ENCODE measurements at places on chromosomes 5 and 9.

GRCh38 chr5:141532726-141533125 is 43.8 kb downstream of the PCDHGC5 start:
- DNase-seq: no peak

DNA sequence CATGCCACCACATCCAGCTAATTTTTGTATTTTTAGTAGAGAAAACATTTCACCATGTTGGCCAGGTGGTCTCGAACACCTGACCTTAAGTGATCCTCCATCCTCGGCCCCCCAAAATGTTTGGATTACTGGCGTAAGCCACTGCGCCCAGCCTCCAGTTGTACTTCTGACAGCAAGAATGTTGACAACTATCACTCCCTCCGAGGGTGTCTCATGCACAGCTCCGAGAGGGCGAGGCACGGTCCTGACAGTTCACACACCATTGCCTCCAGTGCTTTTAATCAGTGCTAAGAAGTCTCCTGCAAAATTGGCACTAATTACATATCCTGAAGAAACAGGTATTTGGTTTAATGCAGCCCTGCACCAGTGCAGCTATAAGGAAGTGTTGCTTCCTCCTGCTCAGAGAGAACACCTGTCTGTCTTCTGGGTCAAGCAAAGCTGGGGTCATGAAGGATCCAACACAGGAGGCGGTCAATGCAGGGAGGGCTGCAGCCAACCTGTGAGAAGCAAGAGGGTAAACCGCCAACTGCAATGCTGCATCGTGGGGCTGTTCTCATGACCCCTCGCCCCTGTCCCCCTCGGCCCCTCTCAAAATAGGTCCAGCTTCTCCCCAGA is 184.0 kb downstream of the MED10 start:
- no peak for DNase-seq

DNA sequence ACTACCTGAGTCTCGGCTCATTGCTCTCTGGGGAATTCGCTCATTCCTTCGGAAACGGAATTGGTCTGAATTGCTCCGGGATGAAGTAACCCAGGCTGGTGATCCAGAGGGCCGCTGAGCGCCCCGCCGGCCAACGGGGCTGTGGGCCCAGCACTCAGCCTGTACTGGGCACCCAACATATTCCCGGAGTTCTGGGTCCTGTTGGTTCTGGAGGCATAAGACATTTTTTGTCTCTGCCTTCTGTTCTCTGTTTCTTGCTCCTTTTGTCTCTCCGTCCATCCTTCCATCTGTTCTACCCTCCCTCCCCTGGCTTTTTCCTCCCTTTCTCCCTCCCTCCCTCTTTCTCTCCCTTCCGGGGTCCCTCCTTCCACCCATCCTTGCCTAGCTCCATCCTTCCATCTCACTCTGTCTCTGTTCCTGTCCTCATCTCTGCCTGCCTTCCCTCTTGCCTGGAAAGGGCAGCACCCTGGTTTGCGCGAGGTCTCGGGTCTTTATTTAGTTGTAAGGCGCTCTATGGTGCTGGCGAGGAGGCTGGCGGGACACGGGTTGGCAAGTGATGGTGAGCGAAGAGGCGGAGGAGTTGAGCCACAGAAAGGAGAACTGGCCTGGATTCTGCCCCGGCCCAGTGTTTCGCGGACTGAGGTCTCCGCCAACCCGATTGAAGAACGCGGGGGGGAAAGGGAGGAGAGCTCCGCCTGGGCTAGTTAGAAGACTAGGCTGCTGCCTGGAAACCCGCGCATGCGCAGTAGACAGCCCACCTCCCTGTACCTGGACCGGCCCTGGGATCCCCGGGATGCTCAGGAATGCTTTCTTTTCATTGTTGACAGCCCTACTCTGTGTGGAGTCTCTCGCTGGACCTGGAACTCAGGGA is 1468.0 kb downstream of the FOXD4L5 start:
- peak; percentile 54 for DNase-seq

GRCh38 chr5:4199049-4199841 is 603.6 kb downstream of the IRX1 start:
- DNase-seq: no peak

GRCh38 chr9:35564658-35565061 is 40.4 kb upstream of the TESK1 start:
- DNase-seq: no peak

GRCh38 chr5:121271546-121271945 is 580.1 kb upstream of the FTMT start:
- DNase-seq: no peak

DNA sequence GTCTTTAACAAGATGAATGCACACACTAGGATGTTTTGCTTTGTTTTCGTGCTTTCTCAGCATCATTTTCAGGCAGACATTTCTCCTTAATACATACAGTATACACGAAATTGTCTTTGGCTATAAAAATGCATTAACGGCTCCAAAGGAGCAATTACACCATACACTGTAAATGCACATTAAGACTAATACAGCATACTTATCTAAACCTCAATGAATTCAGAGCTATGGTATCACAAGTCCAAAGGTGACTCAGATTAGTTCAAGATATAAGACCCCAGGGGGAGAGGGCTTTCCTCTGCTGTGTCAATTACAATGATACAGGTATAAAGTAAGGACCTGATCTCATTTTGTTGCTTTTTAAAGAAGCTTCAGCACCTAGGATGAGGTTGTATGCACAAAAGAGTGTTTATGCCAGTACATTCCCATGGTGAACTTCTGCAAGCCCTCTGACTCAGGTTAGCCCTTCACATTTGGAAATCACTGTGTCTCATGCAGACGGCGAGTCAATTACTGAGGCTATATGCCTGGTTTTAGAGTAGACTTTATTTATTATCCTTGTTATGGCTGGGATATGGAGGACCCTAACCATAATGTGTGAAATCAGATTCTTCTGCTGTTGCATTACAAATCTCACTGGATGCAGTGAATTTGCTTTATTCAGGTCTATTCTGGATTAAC is 233.3 kb downstream of the ZNF608 start:
- DNase-seq: no peak

- no peak for DNase-seq
These were observed 36.2 kb upstream of the PTCH1 start for GRCh38 chr9:95552814-95553546.

DNA sequence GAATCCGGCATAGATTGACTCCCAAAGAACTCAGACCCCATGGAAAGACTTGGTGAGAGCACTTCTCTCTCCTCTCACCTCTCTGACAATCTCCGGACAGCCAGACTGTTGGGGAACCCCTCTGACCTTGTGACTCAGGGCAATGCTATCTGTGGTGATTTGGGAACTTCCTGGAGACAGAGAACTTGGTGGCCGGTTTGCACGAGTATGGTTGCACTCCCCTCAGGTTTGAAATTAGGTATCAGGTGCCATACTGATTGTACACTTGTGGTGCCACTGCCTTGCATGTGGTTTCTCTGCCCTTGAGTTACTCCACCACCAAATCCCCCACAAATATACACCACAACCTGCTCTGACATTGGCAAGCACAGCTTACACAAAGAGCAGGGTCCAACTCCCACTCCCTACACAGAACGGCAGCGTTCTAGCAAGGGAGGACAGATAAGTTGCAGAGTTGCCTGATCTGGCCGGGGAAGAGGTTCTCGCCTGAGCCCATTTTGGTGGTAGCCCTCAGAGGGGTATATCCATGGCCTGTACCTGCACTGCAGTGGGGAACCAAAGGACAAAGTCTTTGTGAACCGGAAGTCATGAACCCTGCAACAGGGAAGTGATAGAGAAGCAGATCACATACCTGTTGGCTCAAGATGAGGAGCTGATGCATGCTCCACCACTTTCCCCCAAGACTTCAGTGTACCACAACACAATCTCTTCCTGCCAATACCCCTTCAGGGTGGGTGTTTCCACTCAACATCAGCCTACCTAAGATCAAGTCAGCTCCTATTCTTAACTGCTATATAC is 255.1 kb downstream of the MCTP1 start:
- no peak for DNase-seq

GRCh38 chr5:172871536-172871935 is 37.5 kb downstream of the ERGIC1 start:
- no peak for DNase-seq

DNA sequence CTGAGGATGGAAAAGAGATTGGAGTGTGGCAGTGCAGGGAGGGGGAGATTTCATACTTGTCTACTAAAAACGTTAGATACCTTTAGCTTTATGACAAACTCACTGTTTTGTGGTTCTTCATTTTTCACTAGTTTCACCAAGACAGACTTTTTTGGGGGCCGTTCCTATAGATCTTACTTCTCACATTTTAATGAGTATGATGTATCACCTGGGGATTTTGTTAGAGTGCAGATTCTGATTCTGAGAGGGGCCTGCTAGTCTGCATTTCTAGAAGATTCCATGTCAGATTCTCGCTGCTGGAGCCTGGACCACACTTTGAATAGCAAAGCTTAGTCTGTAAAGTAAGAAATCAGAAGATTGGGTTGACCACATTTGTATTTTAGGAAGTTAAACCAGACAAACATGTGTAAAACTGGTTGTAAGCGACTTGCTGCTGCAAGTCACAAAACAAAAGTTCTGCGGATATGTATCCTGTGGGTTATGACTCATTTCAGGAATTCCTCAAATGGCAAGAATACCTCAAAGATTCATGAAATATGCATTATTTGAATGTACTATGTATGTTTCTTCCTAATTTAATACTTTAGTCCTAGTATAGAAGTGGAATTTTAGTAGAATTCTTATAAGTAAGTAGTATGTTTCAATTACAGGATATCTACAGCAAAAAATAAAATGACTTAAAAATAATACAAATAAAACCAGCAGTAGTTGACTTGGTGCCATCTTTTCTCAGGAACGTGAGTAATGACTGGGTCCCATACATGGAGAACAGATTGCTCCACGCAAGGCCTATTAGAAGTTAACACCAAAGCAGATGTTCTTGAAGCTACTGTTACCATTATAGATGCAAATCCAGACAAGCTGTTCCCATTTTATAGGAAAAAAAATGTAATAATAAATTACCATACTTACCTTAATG is 27.8 kb downstream of the NFIL3 start:
- DNase-seq: no peak

- no peak for DNase-seq
These were observed 182.2 kb downstream of the PDE4D start for GRCh38 chr5:59711310-59711709.

- no peak for DNase-seq
These were observed 47.3 kb downstream of the MTRR start for GRCh38 chr5:7916171-7916804.

DNA sequence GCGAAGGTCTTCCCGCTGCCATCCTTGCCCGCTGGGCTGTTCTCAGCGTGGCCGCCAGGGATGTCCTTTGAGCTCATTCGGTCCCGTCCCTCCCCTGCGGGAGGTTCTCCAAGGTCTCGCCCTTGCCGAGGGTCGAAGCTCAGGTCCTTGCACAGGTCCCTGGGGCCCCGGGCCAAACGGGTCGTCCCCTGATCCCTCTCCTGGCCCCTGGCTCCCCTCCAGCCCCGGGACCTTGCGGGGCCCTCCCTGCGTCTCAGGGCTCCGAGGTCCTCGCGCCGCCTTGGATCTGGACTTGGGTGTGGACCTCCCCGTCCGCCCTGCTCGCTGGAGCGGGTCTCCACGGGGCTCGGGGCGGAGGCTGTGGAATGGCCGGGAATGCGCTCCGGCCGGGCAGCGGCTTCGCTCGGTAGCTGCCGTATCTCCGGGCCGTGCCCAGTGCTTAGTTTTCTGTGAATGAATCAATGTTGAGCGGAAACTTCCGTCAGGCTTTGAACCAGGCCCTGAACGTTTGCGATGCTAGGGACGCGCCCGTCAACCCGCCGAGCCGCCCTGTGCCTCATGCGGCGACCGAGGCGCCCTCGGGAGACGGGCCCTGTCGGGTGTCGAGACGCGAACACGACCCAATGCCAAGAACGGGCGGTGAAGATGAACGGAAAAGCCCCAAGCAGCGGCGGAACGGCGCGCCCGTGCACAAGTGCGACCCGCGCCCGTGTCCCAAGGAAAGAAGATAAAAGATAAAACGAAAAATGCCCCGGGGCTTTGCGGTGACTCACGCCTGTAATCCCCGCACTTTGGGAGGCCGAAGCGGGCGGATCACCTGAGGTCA is 780 bp downstream of the RNU6ATAC start:
- DNase-seq: peak; percentile 32

GRCh38 chr5:128245974-128246373 is 162.4 kb downstream of the SLC12A2 start:
- no peak for DNase-seq

DNA sequence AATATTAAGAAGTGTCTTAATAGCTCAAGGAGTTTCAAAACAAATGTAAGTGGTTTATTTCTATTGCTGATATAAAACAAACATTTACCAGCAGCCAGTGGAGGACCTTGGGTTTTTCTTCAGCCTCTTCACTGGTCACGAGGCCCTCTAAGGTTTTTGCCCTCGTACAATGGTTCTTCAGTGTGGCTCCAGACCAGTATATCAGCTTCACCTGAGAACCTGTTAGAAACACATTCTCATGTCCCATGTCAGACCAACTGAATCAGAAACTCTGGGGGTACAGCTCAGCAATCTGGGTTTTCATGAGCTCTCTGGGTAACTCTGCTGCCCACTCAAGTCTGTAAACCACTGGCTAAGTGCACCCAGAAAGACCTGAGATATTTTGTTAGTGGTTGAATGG is 12.9 kb downstream of the WWC1 start:
- DNase-seq: no peak

- DNase-seq: no peak
These were observed 238.4 kb downstream of the GOLPH3 start for GRCh38 chr5:31935496-31936369.

DNA sequence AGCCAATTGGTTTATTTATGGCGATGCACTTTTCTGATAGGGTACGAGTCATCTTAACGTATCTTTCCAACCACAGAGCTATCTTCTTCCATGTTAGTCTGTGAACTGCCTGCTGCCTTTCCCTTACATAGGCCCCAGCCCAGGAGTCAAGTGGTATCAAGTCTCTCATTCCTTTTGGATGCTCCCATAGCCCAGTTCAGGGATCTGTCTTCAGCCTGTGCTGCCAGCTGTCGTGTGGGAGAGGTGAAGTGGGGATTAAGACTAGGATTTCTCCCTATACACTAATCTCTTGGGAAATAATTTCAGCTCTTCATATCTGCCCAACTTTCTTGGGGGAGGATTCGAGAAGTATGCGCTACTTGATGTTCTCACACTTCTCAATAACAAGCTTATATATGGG is 475.7 kb downstream of the EBF1 start:
- DNase-seq: no peak

- no peak for DNase-seq
These were observed 80.3 kb downstream of the RCL1 start for GRCh38 chr9:4873066-4873465.

DNA sequence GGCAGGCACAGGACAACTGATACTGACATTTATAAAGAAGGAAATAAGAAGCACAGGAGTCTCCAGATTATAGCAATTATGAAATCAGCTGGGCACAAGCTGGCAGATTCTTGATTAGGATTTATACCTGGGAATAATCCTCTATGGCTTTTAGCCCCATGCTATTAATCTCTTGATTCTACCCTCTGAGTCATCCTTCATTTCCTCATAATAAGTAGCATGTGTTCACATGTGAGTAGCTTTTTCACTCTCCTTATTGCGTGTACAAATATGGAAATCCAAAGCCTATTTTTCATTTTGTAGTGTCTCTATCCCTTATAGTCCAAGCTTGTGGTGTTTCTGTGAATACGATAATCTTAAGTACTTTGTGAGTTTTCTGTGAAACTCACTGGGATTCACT is 185.0 kb upstream of the PRLR start:
- DNase-seq: no peak
